Activated CD4-positive, CD25-positive, alpha-beta regulatory T cell (primary cell): ENCODE measurements at places on chromosomes 3 and 15.

DNA sequence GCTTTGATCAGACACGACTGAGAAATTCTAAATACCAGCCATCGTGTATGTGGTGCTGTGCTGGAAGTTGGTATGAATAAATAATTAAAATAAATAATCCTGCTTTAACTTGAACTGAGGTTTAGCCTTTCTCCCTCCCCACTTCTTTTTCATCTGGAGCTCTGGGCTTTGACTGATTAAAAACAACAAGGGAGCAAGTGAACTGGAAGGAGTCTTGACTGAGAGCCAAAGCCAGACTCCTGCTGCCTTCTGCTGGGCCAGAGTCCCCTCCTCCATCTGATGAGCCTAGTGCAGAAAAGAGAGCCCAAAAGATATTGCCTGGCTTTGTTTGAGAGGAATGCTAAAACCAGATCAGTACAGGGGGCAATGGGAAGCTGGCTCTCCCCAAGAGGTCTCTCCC lies 96.0 kb downstream of the CCNL1 start:
- no peak for DNase-seq

GRCh38 chr15:65772930-65773329 lies 19.2 kb downstream of the DENND4A start:
- DNase-seq: no peak

GRCh38 chr15:24917431-24917830 lies 37.4 kb upstream of the SNRPN start:
- no peak for DNase-seq

DNA sequence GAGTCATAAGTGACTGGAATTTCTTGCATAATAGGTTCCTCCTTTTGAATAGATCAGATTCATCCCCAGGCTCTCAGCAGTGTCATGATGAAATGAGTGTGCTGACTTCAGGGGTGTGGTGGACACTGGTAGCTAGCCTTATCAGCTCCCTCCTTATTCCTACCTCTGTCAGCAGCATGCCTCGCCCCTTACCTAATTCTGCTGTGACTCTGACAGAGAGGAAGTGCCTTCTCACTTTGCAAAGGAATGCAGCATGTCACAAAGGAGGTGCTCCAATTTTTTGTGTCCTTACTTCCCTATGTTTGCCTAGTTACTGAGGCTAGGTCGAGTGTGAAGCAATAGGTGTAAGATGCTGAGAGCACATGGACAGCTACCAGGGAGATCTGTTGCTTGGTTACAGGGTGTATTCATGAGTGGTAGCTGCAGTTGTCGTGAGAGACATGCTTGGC lies 90.6 kb downstream of the TNFAIP8L3 start:
- DNase-seq: no peak
